ENCODE measurements at places on chromosomes 7 and 10. TPM values are rescaled to one million over a fixed set of nuclear protein-coding genes. Genes with fewer than 3 reads are reported as not detected.

Gene NACAD
- 5.9 TPM for total RNA-seq

Gene GPR37
- total RNA-seq: 1.1 TPM

Gene AP4M1
- 12.4 TPM for total RNA-seq

Gene SCD
- total RNA-seq: 25.4 TPM

Gene AASS
- 18.0 TPM for total RNA-seq

Gene SUMF2
- 54.9 TPM for total RNA-seq

Gene ERVW-1
- total RNA-seq: not detected

Gene PKD2L1
- not detected for total RNA-seq

Gene CRHR2
- 0.47 TPM for total RNA-seq

Gene CCL24
- total RNA-seq: not detected

Gene HMX2
- total RNA-seq: not detected

Gene GPNMB
- total RNA-seq: 137 TPM

Gene VTI1A
- 21.0 TPM for total RNA-seq

Gene LRRC17
- total RNA-seq: 1.8 TPM

Gene LIPN
- total RNA-seq: not detected

Gene GIMAP2
- 8.3 TPM for total RNA-seq

Gene UBN2
- total RNA-seq: 7.9 TPM

Gene ZNF488
- not detected for total RNA-seq

Gene PRRT4
- total RNA-seq: 1.1 TPM

Gene GIMAP8
- 9.6 TPM for total RNA-seq

Gene TRIM4
- total RNA-seq: 13.3 TPM

Gene FAM25G
- total RNA-seq: not detected

Gene PAX2
- total RNA-seq: not detected

Gene CDH23
- 3.9 TPM for total RNA-seq

Gene PUS7
- 4.3 TPM for total RNA-seq

Gene BAG3
- total RNA-seq: 126 TPM

Gene STEAP4
- total RNA-seq: 44.2 TPM

Gene GRID2IP
- not detected for total RNA-seq

Gene MARVELD1
- total RNA-seq: 8.5 TPM

Gene NANOS1
- total RNA-seq: 7.8 TPM

Gene TMEM229A
- total RNA-seq: 0.59 TPM

Gene CDC14C
- not detected for total RNA-seq

Gene RBP3
- not detected for total RNA-seq

Gene CDK14
- 21.5 TPM for total RNA-seq

Gene ACHE
- 5.4 TPM for total RNA-seq

Gene PLCE1
- 22.5 TPM for total RNA-seq

Gene FAM24B
- total RNA-seq: 1.7 TPM

Gene RBP4
- total RNA-seq: 48.2 TPM

Gene LEP
- total RNA-seq: 2.2 TPM

Gene GPRIN2
- total RNA-seq: 0.26 TPM

Gene SERPINE1
- total RNA-seq: 28.0 TPM

Data from right atrium auricular region (tissue), 2 donors.